ENCODE measurements at places on chromosomes 4 and X. TPM values are rescaled to one million over a fixed set of nuclear protein-coding genes. Genes with fewer than 3 reads are reported as not detected.

PGAM4 gene
- not detected for total RNA-seq

SLC4A4 gene
- 7.5 TPM for total RNA-seq

PABPC1L2A gene
- not detected for total RNA-seq

AR gene
- total RNA-seq: 7.3 TPM

STK26 gene
- total RNA-seq: 5.1 TPM

PCDH7 gene
- 61.1 TPM for total RNA-seq

FAM236D gene
- not detected for total RNA-seq

NEIL3 gene
- 0.89 TPM for total RNA-seq

CAMK2D gene
- total RNA-seq: 196 TPM

PNMA3 gene
- total RNA-seq: 0.13 TPM

FRMD7 gene
- total RNA-seq: 0.03 TPM

MEPE gene
- total RNA-seq: not detected

AFP gene
- 1.1 TPM for total RNA-seq

KIF4A gene
- total RNA-seq: 2.2 TPM

CT45A5 gene
- total RNA-seq: not detected

MGAT4D gene
- total RNA-seq: not detected

HSFX2 gene
- total RNA-seq: 0.72 TPM

ZRSR2 gene
- total RNA-seq: 2.7 TPM

COL4A6 gene
- total RNA-seq: 62.2 TPM

GAGE12J gene
- total RNA-seq: not detected

BRS3 gene
- not detected for total RNA-seq

CFAP47 gene
- not detected for total RNA-seq

SMIM31 gene
- total RNA-seq: not detected

LAGE3 gene
- total RNA-seq: 20.3 TPM

SPANXC gene
- not detected for total RNA-seq

Measured in smooth muscle cell of the pulmonary artery (primary cell).